ENCODE measurements at places on chromosomes 12 and 14. TPM values are rescaled to one million over a fixed set of nuclear protein-coding genes. Genes with fewer than 3 reads are reported as not detected.
A peak's percentile ranks its signal among the peaks of the same experiment; 100 is the strongest.

DNA sequence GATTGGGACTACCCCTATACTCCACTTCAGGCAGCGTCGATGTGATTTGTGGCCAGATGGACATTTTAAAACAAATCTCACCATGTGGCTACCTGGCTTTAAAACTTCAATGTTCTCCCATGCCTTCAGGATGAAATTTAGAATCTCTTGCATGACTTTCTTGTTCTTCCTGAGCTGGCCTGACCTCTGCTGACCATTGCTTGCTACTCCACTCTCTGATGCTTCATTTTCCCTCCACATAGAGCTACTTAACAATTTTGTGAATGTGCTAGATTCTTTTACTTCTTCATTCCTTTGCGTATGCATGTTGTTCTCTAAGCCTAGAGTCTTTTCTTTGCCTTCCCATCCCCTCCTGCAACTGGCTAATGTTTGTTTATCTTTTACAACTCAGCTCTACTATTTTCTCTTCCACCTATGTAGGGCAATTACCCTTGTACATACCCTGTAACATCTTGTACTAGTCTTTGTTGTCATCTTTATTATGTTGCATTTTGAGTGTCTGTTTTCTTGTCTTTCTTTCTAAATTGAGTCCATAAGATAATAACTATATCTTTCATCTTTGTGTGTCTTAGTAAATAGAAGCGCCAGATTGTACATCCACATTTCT, 41.2 kb downstream of the YLPM1 start:
- peak; percentile 54 for DNase-seq

DNA sequence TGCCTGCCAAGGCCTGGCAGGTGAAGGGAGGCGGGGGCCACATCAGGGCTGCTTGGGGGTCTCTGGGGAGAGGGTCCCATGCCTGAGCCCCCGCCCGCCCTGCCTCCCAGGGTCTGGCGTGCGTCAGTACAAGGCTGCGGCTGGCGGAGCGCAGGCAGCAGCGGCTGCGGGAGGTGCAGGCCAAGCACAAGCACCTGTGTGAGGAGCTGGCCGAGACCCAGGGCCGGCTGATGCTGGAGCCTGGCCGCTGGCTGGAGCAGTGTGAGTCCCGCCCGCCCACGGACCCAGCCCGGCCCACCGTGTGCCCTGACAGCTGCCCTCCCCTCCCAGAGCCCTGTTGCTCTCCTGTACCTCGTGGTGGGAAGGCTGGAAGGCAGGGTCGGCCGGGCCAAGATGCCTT, 40.7 kb downstream of the KIF26A start:
- DNase-seq: no peak

GRCh38 chr12:124637581-124637981, 70.2 kb upstream of the NCOR2 start:
- DNase-seq: no peak

DNA sequence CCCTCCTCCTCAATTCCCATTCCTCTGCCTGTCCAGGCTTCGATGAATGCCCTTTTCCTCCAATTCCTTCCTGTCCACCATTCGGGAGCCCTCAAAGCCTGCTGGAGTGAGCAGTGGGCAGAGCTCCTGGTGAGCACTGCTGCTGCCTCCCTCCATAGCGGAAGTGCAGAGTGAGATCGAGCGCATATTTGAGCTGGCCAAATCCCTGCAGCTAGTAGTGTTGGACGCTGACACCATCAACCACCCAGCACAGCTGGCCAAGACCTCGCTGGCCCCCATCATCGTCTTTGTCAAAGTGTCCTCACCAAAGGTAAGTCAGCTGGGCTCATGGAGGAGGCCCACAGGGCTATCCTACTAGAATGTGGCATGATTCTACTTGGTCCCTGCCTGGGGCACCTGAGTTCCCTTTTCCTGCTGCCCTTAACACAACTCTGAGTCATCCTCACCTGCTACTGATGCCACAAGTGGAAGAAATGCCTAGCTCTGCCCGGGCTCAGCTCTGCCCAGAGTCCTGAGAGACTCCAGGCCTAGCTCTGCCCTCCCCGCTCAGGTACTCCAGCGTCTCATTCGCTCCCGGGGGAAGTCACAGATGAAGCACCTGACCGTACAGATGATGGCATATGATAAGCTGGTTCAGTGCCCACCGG, 8.0 kb downstream of the CACNB3 start:
- no peak for DNase-seq

GRCh38 chr12:113092607-113093408, 36.3 kb downstream of the DTX1 start:
- peak; percentile 30 for DNase-seq

GRCh38 chr12:116172224-116172849, 105.2 kb downstream of the MED13L start:
- DNase-seq: peak; percentile 78

GRCh38 chr12:26188127-26188526, 7.2 kb upstream of the SSPN start:
- peak; percentile 6 for DNase-seq

DNA sequence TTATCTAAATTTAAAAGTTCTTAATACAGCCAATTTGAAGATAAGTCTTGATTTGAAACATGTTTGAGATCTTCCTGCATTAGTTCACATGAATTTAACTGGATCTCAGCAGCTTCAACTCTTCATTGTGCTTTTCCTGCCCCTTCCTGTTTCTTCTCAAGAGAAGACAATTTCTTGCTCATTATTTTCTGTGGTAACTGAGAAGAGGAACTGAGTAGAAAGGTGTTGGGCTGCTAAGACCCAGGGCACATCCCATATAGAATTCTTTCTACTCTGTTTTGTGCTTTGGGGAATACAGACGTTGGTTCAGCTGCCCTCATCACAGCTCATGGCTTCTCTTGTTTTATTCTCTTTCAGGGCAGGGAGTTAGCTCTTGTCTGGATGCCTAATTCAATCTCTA, 110.2 kb downstream of the SNAPC1 start:
- no peak for DNase-seq

DNA sequence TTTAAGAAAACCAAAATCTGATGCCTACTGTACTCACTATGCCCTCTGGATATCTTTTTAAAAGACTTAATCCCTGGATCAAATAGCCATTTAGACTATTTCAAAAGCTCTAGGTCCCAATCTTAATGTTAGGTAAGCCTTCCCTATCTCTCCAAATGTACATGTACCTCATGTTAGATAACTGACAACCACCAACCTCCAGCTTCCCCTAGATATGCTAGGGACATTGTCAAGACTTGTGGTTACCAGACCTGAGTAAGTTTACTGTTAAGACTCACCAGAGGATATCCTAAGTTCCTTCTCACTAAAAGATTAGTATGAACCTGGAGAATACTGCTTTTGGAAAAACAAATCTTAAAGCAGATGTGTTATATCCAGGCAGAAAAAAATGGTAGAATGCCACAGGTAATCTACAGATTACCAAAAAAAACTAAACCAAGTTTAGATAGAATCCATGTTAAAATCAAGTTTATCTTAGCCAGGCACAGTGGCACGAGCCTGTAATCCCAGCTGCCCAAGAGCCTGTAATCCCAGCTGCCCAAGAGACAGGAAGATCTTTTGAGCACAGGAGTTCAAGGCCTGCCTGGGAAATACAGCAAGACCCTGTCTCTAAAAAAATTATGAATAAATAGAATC, 9.7 kb downstream of the NAP1L1 start:
- DNase-seq: no peak

NOPCHAP1 gene
- 30.8 TPM for total RNA-seq

GALNT9 gene
- 0.86 TPM for total RNA-seq

DBX2 gene
- total RNA-seq: not detected

RHEBL1 gene
- total RNA-seq: 11.8 TPM

NPFF gene
- total RNA-seq: not detected

Measured in activated naive CD4-positive, alpha-beta T cell treated with anti-CD3 and anti-CD28 coated beads for 36 hours (primary cell).